ENCODE measurements at places on chromosomes 2 and 18.

DNA sequence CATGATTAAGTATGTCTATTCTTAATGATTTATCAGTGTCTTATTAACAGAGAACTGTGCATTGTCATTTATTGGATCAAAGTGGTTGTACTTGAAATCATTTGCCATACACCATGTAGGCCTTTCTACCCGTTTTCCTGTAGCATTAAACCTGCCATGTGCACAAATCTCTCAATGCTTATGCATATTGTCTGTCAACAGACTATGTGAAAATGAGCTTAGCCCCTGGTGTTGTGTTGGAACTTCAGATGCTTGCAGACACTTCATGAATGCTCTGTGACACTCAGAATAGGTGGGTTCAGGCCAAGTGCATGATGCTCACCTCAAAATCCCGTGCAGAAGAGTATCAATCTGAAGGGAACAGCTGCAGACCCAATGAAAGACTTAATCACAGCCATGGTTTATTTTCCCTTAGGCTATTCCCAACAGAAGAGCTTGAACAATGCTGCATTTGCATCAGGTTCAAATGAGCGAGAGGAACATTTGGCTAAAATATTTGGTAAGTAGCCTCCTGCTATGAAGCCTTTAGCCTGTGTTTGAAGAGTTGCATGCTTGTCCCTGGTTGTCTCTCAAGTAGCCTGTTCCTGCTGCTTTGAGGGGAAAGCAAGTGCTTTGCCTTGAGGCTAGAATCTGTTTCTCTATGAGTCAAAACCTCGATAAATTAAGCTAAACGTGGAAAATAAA is 6.1 kb downstream of the C2orf92 start:
- DNase-seq = no peak

DNA sequence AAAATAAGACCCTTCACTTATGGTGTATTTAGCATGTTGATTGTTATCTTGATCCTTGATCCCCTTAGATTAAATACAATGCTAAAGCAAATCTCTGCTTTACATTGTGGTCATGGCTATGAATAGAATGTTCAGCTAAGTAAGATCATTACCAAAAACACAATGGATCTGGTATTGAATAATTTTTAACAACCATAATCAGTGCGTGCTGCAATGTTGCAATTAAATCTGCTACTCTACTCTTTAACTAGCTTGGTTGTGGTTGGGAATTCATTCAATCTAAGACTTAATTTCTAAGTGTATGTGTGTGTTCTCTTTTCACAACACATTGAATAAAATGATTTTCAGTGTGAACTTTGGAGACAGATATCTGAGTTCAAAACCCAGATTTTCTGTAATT is 442.5 kb upstream of the ZNF804A start:
- DNase-seq = no peak

GRCh38 chr2:171778515-171778914 is 91.2 kb downstream of the DYNC1I2 start:
- no peak for DNase-seq

DNA sequence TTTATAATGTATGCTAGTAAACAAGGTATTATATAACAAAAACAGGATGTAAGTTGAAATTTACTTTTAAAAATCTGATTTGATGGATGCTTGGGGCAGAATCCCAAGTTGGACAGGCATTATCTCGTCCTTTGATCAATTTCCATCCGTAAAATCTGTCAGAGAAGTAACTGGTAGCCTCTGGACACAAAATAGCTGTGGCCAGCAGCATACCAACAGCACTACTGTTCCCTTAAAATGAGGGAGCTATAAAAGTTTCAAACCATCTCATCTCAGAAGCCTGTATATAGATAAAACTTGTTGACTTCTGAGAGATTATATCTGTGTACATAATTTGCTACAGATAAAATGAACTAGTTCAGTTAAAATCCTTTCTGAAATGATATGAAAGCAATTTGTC is 14.7 kb upstream of the METAP1D start:
- DNase-seq = no peak

- DNase-seq = no peak
These were observed 103.1 kb upstream of the ZC3H15 start for GRCh38 chr2:186382932-186383331.

- DNase-seq = no peak
These were observed 117.9 kb upstream of the ID2 start for GRCh38 chr2:8563814-8564474.

DNA sequence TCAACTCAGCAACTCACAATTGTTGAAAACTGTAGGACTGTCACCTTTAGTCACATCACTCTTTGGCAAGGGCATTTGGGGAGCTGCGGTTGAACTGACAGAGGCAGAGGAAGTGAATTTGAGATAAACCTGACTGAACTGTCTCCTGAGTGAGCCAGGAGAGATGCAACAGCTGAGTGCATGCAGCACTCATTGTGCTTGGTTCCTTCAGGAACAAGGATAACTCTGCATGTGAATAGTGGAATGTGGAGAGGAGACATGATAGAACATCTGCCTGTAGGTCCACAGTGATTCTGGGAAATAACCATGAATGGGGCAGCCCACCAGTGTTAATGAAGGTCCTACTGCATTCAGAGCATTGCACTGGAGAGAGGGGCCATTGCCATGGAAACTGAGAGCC is 494.7 kb downstream of the STK39 start:
- no peak for DNase-seq

DNA sequence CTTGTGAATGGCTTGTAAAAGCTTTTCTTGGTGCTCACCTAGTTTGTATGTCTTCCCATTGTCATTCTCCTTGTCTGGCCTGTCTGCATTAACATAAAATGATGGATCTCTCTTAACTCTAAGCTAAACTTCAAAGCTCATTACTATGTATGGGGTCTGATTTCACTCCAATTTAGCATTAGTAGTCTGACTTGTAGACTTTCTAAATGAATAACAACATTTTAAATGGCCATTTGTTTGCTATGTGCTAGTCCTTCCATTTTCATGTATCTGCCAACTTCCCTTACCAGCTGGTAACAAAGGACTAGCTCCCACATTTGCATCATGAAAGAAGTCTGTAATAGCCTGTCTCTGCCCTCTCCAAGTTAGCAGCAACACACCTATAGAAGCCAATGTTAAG is 324.2 kb upstream of the RGPD4 start:
- no peak for DNase-seq

DNA sequence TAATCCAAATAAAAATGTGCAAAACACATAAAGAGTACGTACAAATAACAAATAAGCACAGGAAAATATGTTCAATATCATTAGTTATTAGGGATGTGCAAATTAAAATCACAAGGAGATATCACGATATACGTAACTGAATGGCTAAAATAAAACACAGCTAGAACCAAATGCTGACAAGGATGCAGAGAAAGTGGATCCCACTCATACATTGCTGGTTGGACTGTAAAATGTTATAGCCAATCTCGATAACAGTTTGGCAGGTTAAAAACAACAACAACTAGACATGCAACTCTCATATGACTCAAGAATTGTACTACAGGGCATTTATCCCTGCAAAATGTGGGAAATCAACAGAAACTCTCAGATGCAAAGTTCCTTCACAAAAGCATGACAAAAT is 553.9 kb downstream of the ADCYAP1 start:
- DNase-seq = no peak

GRCh38 chr2:624551-625347 is 52.5 kb downstream of the TMEM18 start:
- DNase-seq = no peak

GRCh38 chr18:31267823-31268481 is 50.0 kb upstream of the DSG1 start:
- no peak for DNase-seq

DNA sequence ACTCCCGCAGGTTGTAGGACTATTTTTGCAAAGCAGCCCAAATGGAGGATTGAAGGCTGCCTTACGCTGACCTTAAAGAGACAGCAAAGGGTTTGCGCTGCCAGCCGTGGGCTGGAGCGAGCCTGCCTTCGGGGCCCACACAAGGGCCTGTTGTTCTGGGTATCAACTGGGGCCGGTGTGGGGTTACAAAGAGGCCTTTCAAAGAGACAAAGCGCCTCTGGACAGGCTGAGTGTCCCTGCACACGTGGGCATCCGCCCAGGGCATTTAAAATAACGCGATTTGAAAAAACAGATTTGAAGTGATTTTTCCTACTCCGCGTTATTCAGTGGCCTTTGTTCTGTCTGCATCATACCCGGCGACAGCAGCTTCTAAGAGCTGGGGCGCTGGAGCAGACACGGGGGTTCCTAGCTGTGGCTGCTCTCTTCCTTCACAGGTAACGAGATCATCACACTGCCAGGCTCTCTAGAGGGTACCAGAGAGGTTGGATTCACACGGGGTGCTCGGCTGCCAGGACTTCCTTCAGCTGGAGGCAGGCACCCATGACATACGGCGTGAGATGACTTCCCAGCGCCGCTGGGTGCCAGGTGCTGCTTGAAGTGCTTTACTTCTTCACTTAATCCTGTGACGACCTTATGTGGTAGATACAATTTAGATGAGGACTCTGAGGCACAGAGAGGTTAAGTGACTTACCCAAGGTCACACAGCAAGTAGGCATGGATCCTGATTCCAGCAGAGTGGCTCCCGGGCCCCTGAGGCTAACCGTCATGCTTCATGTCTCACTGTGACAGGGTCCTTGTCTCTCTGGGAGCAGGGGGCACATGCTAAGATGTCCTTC is 32.2 kb downstream of the MAL start:
- no peak for DNase-seq

DNA sequence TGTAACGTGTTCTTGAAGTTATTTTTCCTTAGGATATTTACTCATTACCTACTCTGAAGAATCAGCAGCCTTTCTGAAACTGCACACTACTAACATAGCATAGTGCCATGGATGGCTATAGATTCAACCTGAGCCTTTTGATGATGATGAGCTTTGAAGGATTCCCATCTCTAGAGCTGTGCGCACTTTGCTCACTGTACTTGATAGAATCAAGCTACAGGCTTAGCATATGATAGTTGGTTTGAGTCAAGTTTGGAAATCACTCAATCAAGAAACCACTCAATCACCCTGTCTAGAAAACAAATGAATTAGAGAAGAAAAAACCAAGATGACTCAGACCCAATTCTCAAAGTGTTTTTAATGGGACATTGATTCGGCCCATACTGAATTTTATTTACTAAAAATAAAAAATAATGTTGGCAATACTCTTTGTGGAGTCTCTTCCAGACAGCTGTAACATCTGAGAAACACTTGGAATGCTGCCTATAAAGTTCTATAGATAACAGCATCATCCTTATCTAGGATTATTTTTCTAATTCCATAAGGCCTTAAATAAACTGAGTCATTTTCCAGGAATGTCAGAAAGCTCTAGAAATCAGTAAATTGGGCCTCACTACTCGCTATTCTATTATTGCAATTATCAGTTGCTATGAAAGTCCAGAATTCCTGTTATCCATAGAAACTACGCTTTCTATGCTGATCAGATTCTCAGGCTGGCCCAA is 259.0 kb upstream of the ERBB4 start:
- no peak for DNase-seq

GRCh38 chr2:182621191-182621590 is 94.9 kb upstream of the DNAJC10 start:
- DNase-seq = no peak

DNA sequence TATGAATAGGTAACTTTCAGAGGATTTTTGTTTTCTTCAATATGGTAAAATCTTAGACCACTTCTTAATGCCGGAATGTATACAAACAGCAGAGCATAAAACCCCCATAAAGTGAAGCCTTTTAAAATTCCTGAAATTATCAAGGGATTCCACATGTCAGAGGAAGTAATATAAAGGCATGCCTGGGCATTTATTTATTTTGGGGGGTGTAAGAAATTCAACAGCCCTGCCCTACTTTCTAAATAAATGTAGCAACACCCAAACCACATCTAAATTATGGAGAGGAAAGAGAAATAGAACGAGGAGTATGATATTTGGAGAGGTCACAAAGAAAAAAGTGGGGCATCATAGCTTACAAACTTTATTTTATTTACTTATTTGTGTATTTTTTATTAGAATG is 9.9 kb downstream of the CHST9 start:
- DNase-seq = no peak

GRCh38 chr2:39050109-39050508 is 70.7 kb downstream of the SOS1 start:
- no peak for DNase-seq

GRCh38 chr2:25373269-25373981 is 31.7 kb upstream of the DNMT3A start:
- no peak for DNase-seq

DNA sequence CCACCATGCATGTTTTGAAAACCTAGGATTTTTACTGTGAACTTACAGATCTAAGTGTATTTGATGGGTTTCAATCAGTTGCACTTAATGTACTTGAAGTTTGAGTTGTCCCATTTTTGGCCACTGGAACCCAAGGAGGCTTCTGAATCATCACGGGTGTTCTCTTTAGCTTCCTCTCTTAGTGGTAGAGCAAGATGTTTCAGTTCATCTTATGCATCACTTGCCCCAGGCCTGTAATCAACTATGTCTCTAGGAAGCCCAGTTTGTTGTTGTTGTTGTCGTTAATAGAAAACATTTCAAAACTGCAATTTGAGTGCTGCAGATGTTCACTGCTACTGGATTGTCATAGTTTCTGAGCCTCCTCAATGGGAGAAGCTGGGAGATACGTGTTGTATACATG is 97.0 kb downstream of the FHOD3 start:
- no peak for DNase-seq

DNA sequence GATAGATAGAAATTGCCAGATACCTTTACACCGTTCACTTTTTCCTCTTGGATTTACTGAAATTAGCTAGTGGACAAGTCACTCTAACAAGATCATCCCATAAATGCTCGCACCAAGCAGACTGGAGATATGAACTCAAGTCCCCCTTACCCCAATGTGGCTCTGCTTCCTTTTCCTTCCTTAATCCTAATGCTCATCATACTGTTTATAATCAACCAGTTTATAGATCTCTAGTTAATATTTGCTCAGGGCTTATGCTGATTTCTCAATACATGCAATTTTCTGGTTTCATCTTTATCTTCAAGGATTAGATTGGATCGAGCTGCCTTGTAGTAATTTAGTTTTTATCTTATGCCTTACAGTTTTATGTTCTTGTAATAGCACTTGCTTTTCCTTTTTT is 318.3 kb upstream of the KLHL29 start:
- no peak for DNase-seq

DNA sequence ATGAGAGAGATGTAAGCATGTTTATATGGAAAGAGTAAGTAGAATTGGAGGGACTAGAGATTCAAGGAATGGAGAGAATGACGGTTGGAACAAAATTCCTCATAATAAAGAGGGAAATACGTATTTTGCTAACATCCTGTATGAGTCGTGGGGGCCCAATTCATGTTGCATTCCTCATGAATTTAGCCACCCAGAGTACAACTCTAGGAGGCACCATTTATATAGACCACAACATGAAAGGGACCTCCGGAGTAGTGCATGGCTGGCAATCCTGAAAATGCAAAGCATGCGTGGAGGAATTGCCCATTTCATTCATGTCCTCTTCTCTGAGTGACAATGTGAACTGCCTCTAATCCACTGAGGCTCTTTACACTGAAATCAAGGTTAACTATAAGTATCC is 168.2 kb downstream of the ZEB2 start:
- no peak for DNase-seq

DNA sequence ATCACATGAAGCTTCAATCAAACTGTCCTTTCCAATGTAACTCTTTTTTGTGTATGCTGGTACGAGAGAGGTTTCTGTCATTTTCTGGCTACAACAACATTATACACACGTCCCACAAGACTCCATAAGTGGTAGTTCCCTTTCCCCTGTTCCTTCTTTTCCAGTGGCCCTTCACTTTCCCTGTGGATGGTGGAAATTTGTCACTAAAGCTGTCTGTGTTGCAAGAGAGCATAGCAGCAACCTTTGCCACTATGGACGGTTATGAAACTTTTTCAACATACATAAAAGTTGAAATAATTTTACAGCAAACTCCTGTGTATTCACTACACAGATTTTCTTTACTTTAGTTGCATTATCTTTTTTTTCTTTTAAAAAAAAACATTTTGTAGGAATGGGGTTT is 18.7 kb downstream of the DBI start:
- DNase-seq = no peak

Data from brain pericyte (primary cell).